ENCODE measurements at places on chromosomes 1 and 21. TPM values are rescaled to one million over a fixed set of nuclear protein-coding genes. Genes with fewer than 3 reads are reported as not detected.

DNA sequence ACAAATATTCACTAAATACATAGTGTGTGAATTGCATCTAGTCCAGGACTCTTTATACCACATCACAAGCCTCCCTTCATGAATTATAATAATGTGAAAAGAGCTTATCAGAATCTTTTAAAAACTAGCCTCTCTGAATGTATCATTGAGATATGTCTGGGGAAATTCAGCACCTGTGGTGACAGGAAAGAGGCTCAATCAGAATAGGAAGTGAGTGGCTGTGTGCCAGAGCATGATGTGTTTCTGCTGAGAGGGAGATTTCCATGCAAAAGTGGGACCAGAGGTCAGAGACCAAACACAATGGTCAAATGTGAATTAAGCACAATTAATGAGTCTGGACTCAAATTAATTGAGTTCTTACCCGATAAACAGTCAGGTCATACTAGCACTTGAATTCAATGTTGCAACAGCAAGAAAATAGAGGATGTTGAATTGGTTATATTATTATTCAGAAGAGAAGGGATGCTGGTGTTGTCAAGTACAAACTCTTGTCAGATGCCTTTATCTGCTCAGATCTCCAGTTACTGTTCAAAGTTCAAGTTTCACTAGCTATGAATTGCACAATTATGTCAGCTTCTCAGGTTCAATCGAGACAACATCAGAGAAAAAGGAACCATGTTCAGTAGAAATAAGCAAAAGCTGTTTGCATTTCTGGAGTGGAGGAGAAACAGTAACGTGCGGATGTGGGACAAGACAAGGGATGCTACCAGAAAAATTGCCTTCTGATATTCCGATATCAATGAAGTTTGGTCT lies 226.2 kb downstream of the ZNF326 start:
- DNase-seq, result no peak

- DNase-seq, result no peak
Measured at GRCh38 chr1:78095593-78095992, 49.8 kb downstream of the GIPC2 start.

DNA sequence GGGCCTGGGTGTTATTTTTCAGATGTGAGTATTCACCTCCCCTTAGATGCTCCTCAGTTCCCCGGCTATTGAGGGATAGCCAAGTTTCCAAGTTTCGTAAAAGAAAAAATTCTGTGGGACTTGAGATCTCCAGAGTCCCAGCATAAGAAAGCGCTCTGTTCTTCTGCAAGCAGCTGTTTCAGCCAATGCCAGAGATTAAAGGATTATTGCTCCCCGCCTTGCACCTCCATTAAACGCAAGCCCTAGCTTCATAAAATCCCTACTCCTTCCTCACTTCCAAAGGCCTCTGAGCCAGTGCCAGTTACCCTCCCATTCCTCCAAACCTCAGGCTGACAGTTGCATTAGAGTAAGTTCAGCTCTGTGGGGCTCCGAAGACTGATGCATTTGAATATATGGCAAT lies 56.4 kb downstream of the CHIA start:
- no peak for DNase-seq

GRCh38 chr1:228691211-228691610 lies 44.1 kb upstream of the RHOU start:
- DNase-seq, result no peak

- no peak for DNase-seq
Measured at GRCh38 chr1:183040547-183040971, 17.3 kb downstream of the LAMC1 start.

DNA sequence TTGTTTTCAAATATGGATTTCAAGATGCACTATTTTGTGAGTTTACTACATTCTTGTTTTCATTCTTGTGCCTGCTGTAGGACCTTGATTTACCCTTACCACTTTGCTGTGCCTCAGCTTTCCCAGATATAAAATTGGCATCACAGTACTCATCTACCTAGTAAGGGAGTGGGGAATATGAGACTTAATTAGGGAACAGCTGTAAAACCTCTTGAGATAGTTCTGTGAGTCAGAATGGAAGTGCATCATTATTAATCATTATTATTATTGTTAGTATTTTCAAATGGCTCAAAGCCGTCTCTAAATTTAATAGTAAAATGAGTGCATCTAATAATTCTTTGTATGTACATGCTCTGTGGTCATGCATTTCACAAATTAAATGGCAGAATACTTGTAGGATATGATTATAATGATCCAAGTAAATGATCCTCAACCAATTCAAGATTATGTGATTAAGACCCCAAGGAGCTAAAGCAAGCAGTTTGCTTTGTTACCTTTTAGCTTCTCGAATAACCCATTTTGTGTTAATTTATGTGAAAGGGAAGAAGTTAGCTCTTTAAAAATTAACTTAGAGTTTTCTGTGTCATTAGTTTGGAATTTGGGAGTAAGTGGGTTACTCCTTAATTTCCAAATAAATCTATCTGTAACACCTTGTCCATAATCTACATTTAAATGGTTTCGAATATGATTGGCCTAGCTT lies 155.4 kb downstream of the NFIA start:
- DNase-seq, result no peak

DNA sequence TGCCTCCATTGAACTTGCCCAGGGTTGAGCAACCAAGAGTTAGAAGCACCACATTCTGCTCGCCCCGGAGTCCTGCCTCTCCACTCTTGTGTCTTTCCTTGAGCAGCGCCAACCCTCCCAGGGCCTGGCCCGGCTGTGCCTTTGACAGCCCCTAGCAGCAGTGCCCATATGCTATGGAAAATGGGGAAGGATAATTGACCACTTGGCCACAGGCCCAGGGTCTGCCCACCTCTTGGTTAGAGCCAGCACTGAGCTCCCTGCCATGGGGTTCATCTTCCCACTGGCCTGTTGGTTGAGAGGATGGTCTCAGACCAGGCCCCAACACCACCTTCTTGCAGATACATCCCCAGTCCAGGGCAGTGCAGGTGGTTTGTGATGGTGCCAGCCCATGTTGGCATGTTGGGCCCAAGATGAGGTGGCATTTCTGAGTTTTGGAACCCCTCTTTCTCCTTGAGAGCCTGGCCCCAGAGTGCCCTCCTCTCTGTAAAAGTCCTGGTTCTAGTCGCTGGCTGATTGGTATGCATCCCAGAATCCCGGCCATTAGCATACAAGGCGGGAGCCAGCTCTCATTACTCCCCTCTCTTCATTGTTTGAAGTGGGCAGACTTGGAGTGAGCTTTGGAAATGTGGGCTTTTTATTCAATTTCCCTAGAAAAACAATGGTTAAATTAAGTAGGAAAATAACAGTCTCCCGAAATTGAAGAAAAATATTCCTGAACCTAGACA lies 7.6 kb downstream of the ARHGEF10L start:
- DNase-seq, result no peak

DNA sequence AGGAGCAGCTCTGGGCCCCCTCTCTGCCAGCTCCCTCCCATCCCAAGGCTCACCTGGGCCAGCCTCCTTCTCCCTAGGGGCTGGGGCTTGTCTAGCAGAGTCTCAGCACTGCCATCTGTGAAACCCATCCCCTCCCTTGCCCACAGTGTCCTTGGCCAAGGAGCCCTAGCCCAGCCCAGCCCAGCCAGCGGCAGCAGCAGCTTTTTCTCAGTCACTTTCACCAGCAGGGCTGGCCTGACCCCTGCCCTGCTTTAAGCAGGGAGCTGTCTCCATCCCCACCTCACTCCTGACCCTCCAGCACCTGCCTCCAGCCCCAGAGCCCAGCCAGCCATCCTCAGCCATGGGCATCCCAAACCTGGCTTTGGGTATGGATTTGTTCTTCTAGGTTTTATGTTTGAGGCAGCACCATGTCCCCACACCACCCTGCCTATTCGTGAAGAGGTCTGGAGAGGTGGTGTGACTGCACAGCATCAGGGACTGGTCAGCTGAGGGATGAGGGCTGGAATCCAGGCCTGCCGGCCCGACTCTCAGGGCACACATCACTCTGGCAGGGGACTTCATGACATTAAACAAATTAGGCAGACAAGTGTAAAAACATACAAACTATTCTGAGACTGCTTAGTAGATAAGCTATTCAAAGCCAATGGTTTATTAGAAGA lies 36.1 kb upstream of the ABCG1 start:
- no peak for DNase-seq

GRCh38 chr1:19476450-19477190 lies 8.7 kb downstream of the CAPZB start:
- no peak for DNase-seq

- DNase-seq, result no peak
Measured at GRCh38 chr1:155698382-155699038, 9.6 kb downstream of the DAP3 start.

DNA sequence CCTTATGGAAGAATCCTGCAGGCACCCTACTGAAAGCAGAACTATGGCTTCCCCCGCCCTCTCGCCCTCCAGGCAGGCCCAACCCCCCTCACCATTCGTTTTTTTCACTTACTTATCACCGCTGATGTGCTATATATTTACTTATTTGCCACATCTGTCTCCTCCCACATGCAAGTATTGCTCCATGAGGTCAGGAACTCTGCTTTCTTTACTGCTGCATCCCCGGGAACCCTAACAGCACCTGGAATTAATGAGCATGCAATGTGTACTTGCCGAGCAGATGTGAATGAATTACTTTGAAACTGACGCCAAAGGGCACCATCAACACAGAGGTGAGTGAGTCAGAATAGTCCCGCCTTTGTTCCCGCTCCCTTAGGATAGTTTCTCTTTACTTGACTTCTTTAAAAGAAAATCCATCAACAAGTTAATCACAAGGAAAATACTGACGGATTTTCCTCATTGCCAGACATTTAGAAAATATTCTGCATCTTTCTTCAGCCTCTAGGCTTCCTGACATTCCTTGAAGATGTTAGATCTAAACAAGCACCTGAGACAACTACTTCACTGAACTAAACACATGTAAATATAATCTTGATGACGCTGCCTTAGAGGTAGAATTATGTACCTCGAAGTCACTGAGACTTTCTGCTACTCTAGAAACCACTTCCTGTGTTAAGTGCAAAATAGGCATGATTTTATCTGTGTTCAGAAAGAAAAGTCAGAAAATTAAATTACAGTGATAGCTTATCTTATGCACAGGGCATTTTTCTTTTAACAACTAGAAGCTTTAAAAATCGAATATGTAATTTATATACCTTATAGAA lies 17.5 kb upstream of the RAB4A start:
- no peak for DNase-seq

DNA sequence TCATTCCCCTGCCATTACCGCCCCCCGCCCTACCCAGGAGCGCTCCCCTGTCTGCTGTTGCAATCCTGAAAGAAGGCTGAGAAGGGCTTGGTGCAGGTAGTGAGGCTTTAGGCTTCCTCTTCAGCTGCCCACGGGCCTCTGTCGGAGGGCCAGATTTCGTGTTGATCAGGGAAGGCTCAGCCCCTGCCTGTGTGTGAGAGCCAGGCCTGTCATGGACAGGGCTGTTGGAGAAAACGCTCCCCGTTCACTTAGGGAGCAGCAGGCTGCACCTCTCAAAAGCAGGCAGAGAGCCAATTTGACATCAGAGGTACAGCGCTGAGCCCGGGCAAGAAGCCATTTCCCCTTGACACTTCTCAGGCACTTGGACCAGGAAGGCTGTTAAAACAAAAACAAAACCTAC lies 19.0 kb downstream of the TEX35 start:
- no peak for DNase-seq

DNA sequence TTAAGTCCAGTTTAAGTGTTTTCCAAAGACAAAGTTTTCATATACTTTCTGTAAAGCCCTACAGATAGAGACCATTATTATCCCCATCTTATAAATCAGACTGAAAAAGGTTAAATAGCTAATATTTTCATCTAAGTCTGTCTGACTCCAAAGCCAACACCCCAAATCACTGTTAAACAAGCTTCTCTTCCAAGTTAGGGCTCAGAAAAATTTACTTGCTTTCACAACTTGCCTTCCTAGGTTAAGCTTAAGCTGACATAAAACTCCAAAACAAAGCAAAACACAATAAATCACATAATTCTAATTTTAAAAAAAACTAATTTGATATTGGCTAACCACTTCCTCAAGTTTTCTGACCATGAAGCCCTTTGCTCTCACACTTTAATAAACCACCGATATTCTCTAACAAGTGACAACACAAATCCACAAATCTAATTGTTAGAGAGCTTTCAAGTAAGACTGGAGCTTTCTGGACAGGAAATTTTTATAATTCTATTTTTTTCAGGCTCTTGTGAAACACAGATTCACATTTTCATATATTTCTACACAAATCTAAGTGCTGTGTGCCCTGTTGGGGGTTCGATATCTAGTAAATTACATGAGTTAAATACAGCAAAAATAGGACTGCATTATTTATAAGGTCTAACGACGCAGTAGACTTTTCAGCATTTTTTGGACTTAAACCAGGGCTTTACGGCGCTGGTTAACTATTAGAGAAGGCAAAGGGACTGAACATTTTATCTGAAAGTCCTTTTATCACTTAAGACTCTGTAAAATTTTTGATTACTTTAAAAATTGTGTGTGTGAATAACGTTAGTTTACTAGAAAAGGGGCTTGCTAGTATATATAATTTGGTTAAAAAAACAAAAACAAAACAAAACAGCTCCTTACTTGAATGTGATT lies 2.1 kb downstream of the GNG12 start:
- no peak for DNase-seq

GRCh38 chr1:16248603-16249516 lies 11.9 kb upstream of the CPLANE2 start:
- DNase-seq, result no peak

DNA sequence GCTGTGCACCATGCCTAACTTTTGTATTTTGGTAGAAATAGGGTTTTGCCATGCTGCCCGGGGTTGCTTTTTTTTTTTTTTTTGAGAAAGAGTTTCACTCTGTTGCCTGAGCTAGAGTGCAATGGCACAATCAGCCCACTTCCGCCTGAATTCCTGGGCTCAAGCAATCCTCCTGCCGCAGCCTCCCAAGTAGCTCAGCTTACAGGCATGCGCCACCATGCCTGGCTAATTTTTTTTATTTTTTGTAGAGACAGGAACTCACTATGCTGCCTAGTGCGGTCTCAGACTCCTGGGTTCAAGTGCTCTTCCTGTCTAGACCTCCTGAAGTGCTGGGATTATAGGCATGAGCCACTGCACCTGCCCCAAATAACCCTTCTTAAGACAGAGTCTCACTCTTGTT lies 153.5 kb downstream of the SLC45A1 start:
- no peak for DNase-seq

DNA sequence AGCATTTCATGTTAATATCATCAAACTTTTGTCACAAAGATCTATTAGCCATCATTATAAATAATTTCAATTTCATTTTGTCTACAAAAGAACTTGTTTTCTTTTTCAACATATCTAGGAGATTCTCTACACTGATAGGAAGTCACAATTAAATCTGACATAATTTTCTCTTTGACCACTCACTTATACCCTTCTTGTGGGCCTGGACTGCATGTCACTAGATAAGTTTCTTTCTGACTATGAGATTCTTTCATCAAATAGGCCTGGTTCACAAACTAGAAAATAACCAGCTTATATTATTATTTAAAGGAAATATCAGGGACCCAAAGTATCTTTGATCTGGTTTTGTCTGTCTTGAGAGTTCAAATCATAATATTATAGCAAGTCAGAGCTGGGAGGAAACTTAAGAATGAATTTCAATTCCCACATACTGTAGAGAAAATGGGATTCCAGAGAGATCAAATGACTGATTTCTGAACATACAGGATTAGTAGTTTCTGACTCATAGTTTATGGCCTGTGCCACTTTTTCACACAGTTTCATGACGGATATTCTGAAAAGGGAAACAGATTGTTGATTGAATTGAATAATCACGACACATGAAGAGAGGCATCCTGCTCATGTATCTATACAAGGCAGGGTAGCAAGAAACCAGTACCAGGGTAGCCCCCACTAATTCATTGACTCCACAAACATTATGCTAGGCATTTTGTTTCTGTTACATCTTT lies 355.8 kb downstream of the GPATCH2 start:
- no peak for DNase-seq

The DISP1 gene
- 14.7 TPM for polyA plus RNA-seq

The CYP4Z1 gene
- polyA plus RNA-seq, result 0.12 TPM

The AIM2 gene
- polyA plus RNA-seq, result not detected

The KLF17 gene
- polyA plus RNA-seq, result not detected

Measured in right renal cortex interstitium (tissue), 3 donors.